ENCODE measurements at places on chromosomes 11 and 22.

DNA sequence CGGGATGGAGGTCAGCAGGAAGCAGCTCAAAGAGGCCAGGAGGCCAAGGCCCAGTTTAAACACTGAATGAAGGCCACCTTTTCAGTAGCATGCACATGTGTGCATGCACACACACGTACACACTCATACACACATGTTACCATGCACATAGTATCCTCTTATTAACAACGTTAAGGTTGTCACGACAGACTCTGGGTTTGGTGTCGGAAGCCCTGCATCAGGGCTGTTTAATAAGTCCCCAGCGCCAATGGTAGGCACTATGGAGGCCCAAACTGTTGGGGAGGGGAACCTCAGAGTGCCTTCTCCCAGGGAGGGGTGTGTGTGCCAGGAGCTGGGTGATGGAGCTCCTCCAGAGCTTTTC lies 39.5 kb upstream of the ADA2 start:
- H3K4me1 ChIP-seq, result peaks cover 17% of the 10 kb centered on the region
- no peaks in the 10 kb centered on the region for H3K36me3 ChIP-seq
- no peak overlapping the region for H3K27ac ChIP-seq
- no peaks in the 10 kb centered on the region for H3K27me3 ChIP-seq

- H3K36me3 ChIP-seq, result no peaks in the 10 kb centered on the region
- no peak overlapping the region for H3K4me3 ChIP-seq
- no peaks in the 10 kb centered on the region for H3K4me1 ChIP-seq
- no peak for DNase-seq
- H3K27ac ChIP-seq, result no peak overlapping the region
- peaks cover 1% of the 10 kb centered on the region for H3K27me3 ChIP-seq
Observed at GRCh38 chr11:69483691-69484426, 2.4 kb downstream of the LINC01488 start.

DNA sequence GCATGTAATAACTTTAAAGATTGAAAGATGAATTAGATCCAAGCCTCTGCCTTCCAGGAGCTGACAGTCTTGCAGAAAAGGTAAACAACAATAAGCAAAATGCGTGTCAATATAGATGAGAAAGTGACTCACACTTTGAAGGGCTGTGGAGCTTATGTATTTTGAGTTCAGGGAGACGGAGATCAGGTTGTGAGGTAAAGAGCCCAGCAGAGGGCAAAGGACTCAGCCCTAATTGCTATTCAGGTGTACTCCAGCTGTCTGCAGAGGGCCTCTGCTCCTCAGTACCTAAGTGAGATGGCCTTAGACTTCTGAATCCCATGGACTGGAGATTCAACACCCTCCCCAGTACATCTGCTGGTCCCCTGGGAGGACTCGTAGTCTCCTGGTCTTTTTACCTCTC lies 22.9 kb upstream of the CTR9 start:
- no peak for DNase-seq
- H3K4me1 ChIP-seq, result no peaks in the 10 kb centered on the region
- H3K27me3 ChIP-seq, result peaks cover 2% of the 10 kb centered on the region
- no peaks in the 10 kb centered on the region for H3K36me3 ChIP-seq
- no peak overlapping the region for H3K27ac ChIP-seq

DNA sequence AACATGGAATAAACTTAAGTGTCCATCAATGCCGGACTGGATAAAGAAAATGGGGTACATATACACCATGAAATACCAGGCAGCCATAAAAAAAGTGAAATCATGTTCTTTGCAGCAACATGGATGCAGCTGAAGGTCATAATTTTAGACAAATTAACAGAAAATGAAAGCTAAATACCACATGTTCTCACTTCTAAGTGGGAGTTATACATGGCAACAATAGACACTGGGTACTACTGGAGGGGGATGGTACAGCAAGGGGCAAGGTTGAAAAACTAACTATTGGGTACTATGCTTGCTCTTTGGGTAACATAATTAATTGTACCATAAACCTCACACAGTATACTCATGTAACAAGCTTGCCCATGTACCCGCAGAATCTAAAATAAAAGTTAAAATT lies 851.6 kb downstream of the DLG2 start:
- peaks cover 4% of the 10 kb centered on the region for H3K36me3 ChIP-seq
- DNase-seq, result no peak
- H3K4me3 ChIP-seq, result no peak overlapping the region
- no peaks in the 10 kb centered on the region for H3K27me3 ChIP-seq
- H3K27ac ChIP-seq, result no peak overlapping the region
- no peaks in the 10 kb centered on the region for H3K4me1 ChIP-seq

GRCh38 chr11:14150878-14151277 lies 188.4 kb downstream of the SPON1 start:
- no peaks in the 10 kb centered on the region for H3K4me1 ChIP-seq
- H3K4me3 ChIP-seq, result no peak overlapping the region
- H3K27me3 ChIP-seq, result peaks cover 3% of the 10 kb centered on the region

GRCh38 chr11:28476049-28476448 lies 367.9 kb downstream of the METTL15 start:
- no peak overlapping the region for H3K27ac ChIP-seq
- DNase-seq, result no peak
- no peak overlapping the region for H3K4me3 ChIP-seq
- H3K27me3 ChIP-seq, result no peaks in the 10 kb centered on the region
- no peaks in the 10 kb centered on the region for H3K4me1 ChIP-seq

DNA sequence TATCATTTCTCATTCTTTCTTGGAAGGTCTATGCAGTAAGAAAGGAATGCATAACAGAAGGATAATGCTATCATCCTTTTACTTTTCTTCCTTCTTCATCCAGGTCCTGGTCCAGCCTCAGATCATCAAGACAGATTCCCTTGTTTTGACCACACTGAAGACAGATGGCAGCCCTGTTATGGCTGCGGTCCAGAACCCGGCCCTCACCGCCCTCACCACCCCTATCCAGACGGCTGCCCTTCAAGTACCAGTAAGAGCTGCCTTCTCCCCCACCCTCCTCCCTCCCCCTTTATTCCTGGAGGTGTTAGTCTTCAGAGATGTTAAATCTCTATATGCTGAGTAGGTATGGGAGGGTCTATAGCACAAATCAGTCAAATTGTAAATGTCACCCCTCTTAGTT lies 37.9 kb downstream of the SREBF2 start:
- H3K36me3 ChIP-seq, result peaks cover 17% of the 10 kb centered on the region
- no peak overlapping the region for H3K27ac ChIP-seq
- no peaks in the 10 kb centered on the region for H3K27me3 ChIP-seq
- H3K4me1 ChIP-seq, result peaks cover 4% of the 10 kb centered on the region

- no peak overlapping the region for H3K4me3 ChIP-seq
- H3K36me3 ChIP-seq, result no peaks in the 10 kb centered on the region
- no peak overlapping the region for H3K27ac ChIP-seq
Observed at GRCh38 chr11:13152736-13153541, 124.7 kb upstream of the BMAL1 start.

GRCh38 chr22:19080853-19081252 lies 41.4 kb downstream of the DGCR2 start:
- DNase-seq, result no peak
- H3K36me3 ChIP-seq, result peaks cover 5% of the 10 kb centered on the region
- peaks cover 3% of the 10 kb centered on the region for H3K27me3 ChIP-seq
- peaks cover 25% of the 10 kb centered on the region for H3K4me1 ChIP-seq
- no peak overlapping the region for H3K4me3 ChIP-seq
- H3K27ac ChIP-seq, result no peak overlapping the region

- no peaks in the 10 kb centered on the region for H3K4me1 ChIP-seq
- no peaks in the 10 kb centered on the region for H3K36me3 ChIP-seq
Observed at GRCh38 chr11:79119491-79120284, 321.1 kb downstream of the TENM4 start.

- no peak overlapping the region for H3K27ac ChIP-seq
- H3K4me3 ChIP-seq, result no peak overlapping the region
- no peaks in the 10 kb centered on the region for H3K36me3 ChIP-seq
Observed at GRCh38 chr11:61187505-61188130, 15.7 kb upstream of the PGA3 start.

GRCh38 chr11:45304111-45304991 lies 18.2 kb upstream of the SYT13 start:
- H3K27ac ChIP-seq, result no peak overlapping the region
- H3K4me1 ChIP-seq, result no peaks in the 10 kb centered on the region
- no peak overlapping the region for H3K4me3 ChIP-seq
- DNase-seq, result no peak
- H3K27me3 ChIP-seq, result no peaks in the 10 kb centered on the region

DNA sequence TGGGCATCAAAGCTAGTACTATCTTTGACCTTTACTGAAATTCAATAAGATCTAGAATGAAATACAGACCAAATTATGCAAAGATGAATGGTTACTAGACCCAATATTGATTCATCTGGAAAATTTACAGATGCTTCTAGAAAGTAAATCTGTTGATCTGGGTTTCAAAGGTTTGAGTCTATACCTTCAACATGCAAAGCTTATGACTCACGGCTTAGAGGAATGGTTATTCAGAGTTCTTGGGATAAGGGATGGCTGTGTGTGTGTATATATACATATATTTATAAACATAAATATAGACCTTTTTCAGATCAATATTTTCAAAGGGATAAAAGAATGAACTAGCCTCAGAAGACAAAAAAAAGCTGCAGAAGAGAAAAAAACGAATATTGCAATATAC lies 1.3 kb downstream of the SPTY2D1 start:
- H3K4me3 ChIP-seq, result peak overlapping the region; percentile 96
- peaks cover 59% of the 10 kb centered on the region for H3K4me1 ChIP-seq
- no peak for DNase-seq
- H3K36me3 ChIP-seq, result no peaks in the 10 kb centered on the region
- H3K27ac ChIP-seq, result peak overlapping the region; percentile 97

GRCh38 chr22:38756711-38757463 lies 1.1 kb upstream of the SUN2 start:
- DNase-seq, result no peak
- peak overlapping the region; percentile 96 for H3K27ac ChIP-seq
- H3K4me1 ChIP-seq, result peaks cover 69% of the 10 kb centered on the region
- H3K4me3 ChIP-seq, result peak overlapping the region; percentile 92

Measured in immature natural killer cell (primary cell).